Large intestine (tissue), 12 donors: ENCODE measurements at places on chromosomes 13 and 19.

- peak; percentile 61 for DNase-seq
Measured at GRCh38 chr13:31793246-31793645, 53.9 kb downstream of the RXFP2 start.

DNA sequence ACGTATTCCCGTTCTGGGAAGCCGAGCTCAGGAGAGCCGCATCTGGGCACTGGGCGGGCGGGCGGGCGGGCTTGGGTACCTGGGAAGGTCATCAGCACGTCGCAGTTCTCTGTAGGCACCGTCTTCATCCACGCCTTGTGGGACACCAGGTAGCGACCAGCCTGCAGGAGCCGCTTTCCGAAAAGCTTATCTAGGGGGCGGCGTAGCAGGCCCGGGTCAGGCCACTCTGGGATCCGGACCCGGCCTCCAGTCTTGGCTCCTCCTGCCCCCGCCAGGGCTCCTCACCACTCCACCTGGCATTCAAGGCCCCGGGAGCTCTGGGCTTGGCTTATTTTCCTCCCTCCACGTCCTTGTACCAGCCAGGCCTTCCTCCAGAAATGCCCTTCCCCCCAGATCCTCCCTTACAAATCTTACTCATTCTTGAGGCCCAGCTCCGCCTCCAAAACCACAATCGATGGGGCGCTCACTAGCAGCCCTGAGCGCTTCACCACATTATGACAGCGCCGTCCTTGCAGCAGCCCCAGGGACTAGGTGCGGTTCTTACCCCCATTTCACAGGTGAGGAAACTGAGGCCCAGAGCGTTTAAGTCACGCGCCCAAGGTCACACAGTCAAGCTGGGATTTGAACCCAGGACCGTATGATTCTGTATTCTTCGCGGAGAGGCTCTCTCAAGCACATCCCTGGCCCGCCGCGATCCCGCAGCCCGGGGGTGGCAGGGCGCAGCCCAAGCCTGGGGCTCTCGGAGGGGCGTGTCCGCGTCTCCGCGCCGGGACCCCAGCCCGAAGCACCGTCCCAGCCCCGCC is 843 bp downstream of the ANO8 start:
- no peak for DNase-seq

- no peak for DNase-seq
Measured at GRCh38 chr13:40697711-40698110, 31.3 kb upstream of the FOXO1 start.

GRCh38 chr19:2631213-2631821 is 71.2 kb downstream of the GNG7 start:
- DNase-seq, result no peak

DNA sequence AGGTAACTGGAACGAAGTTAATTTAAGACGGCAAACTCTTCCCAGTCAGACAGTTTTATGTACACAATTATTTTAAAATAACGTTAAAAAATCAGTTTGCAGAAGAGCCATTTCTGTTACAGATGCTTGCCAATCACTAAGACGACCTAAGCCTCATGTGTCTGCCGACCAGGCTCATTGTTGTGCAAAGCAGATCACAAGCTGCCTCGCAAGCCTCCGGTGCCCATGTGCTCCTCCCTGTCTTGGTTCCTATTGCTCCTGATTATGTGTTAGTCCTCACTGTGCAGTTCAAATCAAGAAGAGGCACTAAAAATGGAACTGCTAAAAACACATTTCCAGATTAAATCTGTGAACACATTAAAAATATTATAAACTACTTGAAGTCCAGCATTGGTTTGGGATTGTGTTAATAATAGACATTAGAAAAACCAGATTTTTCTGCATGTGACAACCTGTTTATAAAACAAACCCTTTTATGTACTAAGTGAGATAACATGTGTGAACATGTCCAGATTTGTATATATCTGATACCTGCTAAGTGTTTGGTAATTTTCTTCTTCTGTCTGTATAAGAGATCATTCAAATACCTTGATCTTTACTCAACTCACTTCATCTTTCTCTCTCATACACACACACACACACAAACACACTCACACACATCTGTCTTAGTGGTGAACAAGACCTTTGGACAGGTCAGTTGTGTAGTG is 81.9 kb upstream of the SLC15A1 start:
- no peak for DNase-seq

DNA sequence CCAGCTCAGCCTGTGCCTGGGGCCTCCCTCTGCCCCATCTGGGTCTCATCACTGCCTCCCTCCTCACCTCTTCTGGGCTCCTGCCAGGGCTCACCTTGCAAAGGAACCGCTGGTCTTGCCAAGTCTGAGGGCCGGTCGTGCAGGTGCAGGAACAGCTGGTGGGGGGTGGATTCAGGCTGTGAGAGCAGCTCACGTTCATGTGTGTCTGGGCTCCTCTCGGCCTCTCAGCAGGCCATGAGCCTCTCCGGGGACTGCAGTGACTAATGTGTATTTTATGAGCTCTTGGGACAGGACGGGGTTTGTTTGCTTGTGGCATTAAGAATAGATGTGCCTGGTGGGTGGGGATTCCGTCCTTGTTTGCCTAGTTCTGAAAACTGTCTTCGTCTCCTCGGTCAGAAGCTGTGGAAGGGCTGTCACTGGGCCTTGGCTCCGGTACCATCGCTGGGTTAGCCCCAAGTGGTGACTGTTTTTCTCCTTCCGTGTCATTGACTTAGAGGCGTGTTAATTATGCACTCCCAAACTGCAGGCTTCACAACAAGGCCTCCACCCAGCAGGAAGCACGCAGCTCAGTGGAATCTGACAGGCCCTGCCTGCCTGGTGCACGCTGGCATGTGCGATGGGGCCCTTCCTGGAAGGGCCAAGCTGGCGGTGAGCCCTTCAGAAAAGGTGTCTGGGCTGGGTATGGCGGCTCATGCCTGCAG is 77.6 kb downstream of the KDM4B start:
- peak; percentile 44 for DNase-seq

DNA sequence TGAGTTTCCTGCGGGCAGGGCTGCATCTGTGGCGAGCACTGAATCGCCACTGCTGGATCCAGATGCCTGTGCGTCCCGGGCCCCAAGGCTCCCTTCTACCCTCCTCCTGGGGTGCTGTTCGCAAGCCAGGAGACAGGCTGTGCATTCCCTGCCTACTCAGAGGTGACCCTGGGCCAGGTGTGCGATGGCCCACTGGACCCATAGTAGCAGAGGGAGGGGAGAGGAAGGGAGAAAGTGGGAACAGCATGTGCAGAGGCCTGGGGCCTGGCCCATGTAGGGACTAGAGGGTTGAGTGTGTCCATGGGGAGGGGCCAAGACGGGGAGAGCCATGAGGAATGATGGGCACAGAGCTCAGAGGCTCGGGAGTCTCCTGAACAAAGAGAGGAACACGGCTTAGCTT is 27.3 kb downstream of the CARM1 start:
- no peak for DNase-seq

- DNase-seq, result no peak
Measured at GRCh38 chr13:74869846-74870245, 612.1 kb downstream of the TBC1D4 start.

DNA sequence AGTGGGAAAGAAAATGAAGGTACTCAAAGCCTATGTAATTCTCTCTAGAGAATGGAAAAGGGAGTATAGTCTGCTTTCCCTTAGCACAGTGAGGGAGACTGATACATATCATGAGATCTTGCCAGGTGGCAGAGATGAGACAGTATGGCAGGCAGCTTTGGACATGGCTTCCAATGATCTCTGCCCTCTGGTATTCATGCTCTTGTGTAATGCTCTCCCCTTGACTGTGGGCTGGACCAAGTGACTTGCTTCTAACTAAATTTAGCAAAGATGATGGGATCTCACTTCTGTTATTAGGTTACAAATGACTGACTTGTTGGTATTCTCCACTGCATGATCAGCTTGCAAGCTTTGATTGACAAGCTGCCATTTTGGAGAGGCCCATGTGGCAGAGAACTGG is 10.2 kb downstream of the ZNF132 start:
- DNase-seq, result no peak

- no peak for DNase-seq
Measured at GRCh38 chr13:78875792-78876580, 217.0 kb upstream of the OBI1 start.

GRCh38 chr13:102902789-102903347 is 57.0 kb downstream of the ERCC5 start:
- peak; percentile 65 for DNase-seq

GRCh38 chr13:72959643-72960042 is 99.2 kb upstream of the KLF5 start:
- no peak for DNase-seq

DNA sequence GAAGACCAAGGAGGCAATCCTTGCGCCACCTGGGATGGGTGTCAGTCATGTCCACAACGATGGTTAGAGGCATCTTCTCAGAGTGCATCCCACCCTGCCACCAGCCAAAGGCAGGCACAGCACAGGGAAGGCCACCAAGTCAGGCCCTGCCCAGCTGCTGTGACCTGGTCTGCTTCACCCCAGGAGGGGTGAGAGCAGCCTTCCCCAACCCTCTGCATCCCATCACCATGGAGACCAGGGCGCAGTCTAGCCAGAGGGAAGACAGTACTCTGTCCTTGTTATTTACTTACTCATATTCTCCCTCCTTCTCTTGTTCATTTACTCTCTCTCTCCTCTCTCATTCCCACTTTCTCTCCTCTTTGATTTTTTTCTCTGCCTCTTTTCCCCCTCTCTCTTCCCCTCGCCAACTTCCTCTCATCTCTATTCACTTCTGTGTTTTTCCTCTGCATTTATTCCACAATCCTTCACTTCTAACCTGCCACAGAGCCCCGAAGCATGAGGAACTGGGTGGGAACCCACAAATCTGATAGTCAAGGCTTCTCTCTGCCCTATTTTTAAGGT is 749.4 kb downstream of the UQCRFS1 start:
- no peak for DNase-seq

GRCh38 chr13:103130681-103131210 is 64.5 kb upstream of the SLC10A2 start:
- DNase-seq, result peak; percentile 88

DNA sequence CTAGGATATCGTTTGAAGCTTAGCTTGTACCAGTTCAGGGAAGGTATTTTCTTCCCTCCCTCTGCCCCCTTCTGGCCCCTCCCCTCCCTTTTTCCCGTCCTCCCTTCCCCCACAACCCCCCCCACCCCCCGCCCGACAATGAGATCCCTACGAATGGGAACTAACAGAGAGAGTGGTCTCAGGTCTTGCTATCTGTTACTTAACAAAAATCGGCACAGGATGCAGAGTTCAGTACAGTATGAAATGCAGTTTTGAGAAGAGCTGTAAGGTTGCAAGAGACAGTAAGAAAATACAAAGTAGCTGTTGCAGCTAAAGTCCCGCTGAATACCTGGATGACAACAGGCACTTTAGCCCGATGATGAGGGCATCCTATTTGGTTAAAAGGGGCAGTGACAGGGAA is 3.1 kb upstream of the DACH1 start:
- no peak for DNase-seq

DNA sequence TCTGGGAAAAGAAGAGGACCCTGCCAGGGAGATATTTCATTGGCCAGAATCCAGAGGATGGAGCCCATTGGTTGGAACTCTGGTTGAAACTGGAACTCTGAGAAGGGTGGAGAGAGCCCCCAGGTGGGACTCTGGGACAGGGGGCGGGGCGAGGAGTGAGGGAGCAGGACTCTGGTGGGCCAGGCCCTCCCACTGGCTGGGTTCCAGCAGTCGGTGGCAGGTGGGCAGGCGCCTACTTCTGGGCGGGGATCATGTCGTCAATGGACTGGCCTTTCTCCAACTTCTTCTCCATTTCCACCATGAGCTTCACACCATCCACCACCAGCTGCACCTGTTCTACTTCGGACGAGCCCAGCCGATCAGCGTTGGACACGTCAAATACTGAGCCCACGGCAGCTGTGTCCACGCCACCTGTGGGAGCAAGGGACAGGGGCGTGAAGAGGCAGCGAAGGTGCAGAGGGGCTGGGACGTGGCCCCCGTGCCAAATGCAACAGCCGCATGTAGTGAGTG is 16.1 kb downstream of the CKM start:
- no peak for DNase-seq

DNA sequence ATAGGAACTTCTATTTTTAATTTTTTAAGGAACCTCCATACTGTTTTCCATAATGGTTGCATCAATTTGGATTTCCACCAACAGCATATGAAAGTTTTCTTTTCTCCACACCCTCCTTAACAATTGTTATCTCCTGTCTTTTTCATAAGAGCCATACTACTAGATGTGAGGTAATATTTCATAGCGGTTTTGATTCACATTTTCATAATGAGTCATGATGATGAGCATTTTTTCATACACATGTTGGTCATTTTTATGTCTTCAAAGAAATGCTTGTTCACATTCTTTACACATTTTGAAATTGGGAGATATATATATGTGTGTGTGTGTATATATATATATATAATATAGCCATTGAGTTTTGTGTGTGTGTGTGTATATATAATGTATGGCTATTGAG is 420.3 kb upstream of the PCDH9 start:
- DNase-seq, result no peak

GRCh38 chr13:99540530-99540929 is 39.3 kb downstream of the TM9SF2 start:
- DNase-seq, result no peak

DNA sequence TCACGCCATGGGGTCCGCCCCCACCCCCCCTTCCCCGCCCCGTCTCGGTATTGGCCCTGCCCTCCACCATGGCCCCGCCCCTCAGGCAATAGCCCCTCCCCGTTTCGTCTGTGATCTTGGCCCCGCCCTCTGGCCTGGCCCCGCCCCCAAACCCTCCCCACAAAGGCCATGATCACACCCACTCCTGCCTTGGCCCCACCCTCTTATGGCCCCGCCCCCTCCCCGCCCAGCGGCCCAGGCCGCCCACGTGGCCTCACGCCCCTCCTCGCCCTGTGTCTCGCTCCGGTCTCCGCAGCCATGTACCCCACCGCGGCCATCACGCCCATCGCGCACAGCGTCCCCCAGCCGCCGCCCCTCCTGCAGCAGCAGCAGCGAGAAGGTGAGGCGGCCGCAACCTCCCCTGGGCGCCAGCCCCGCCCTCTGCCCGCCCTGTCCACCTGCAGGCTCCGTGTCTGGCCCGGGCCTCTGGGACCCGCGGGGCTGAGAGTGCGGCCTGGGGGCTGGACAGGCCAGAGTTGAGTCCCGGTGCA is 61.3 kb downstream of the CELF5 start:
- DNase-seq, result peak; percentile 18

DNA sequence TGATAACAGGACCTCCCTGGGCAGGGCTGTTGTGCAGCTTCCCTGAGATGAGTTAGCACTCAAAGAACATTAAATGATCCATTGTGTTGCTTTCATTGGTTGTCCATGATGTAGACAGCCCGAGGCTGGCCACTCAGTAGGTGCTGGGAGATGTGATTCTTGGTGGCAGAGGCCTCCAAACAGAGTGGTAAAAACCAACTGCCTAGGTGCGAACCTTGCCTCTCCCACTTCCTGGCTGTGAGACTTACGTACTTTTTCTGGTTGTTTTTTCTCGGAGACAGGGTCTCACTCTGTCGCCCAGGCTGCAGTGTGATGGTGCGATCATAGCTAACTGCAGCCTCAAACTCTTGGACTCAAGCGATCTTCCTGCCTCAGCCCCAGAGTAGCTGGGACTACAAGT is 6.2 kb downstream of the SARS2 start:
- DNase-seq, result no peak

DNA sequence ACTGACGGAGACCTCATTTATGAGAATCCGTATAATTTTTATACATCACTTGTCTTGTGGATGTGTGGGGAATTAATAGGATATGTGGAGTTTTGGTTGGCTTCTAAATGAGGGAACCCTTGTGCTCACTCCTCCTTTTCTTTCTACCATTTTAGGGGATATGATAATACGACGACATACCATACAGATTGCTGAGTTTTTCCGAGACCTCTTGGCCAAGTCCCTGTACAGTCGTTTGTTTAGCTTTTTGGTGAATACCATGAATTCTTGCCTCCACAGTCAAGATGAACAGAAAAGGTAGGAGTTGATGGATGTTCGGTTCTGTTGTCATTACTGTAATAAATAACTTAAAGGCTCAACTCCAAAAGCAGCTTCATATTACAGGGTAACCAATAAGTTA is 335.2 kb downstream of the MYO16 start:
- DNase-seq, result no peak
